ENCODE measurements at places on chromosomes 1 and 21.

- DNase-seq = no peak
Observed at GRCh38 chr21:43904331-43904781, 39.3 kb downstream of the AGPAT3 start.

DNA sequence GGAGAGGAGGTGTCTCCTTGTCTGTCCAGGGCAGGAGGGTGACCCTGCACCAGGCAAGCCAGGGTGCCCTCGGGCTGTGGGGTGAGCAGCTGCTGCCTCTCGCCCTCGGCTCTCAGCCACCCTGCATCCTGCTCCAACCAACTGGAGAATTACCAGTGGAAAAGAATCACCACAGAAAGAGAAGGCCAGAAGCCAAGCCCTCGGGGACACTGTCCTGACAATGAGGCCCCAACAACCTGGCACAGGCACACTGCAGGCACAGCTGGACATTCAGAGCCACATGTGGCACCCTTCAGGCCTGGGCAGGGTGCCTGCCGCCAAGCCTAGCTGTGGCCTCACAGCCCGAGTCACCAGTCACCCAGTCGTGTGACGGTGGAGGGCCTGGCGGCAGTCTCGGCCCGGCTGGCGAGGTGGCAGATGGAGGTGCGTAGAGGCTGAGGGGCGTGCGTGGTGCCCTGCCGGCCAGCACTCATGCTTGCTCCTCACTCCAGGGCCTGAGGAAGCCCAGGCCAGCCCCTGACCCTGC is 12.0 kb downstream of the MEGF6 start:
- DNase-seq = no peak

DNA sequence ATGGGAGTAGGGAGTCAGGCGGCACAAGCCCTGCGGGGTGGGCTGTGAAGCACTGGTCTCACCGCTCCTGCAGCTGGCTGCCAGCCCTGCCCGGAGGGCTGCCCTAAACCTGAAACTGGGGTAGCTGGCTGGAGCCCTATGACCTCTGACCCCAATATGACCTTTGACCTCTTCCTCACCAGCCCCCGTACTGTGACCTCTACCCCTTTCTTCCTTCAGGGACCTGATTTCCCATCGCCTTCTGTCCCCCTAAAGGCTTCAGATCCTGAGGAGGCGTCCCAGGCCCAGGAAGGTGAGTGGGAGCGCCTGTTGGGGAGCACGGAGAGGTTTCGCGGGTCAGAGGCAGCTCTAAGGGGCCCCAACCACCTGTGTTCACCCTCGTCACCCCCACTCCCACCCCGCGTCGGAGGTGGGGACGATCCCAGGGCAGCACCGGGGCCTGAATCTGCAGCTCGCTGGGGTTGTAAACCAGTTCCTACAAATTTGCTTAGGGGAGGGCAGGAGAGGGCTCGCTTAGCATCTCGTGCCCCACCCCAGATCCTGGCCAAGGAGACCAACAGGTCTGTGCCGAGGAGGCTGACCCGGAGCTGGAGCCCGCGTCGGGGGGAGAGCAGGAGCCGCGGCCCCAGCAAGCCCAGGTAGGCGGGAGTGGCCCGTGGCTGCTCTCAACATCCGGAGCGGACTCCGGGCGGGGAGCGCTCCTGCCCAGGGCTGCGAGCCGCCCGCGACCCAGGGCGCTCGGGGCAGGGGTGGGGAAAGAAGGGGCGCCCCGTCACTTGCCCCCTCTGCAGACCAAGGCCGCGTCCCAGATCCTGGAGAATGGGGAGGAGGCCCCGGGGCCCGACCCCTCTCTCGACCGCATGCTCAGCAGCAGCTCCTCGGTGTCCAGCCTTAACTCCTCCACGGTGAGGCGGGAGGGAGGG is 7.3 kb downstream of the SYTL1 start:
- DNase-seq = no peak

DNA sequence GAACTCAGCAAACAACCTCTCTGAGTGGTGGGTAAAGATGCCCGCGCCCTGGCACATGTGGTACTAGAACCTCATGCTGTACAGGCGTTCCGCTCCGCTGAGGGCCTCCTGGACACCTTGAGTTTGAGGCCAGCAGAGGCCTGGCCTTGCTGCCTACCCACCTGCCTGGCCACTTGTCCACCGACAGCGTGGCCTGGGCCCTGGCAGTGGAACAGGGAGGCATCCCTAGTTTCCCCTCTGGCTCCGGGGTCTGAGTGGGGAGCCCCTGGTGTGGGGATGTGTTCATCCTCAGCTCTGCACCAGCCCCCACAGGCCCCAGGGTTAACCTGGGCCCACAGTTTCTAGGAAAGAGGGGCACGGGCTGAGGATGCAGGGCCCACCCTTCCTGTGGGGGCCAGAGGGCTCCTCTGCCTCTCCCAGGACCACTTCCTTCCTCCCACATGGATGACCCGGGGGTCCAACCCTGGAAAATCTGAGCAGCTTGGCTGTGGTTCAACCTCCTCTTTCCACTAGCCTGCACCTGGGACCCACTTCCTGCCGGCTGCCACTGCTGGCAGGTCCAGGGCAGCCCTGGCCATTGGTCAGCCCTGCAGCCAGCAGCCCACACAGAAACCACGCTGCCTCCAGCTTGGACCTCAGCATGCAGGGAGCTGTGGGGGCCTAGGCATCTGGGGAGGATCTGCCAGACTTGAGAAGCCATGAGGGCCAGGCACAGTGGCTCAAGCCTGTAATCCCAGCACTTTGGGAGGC is 53.3 kb upstream of the COL18A1 start:
- DNase-seq = no peak

DNA sequence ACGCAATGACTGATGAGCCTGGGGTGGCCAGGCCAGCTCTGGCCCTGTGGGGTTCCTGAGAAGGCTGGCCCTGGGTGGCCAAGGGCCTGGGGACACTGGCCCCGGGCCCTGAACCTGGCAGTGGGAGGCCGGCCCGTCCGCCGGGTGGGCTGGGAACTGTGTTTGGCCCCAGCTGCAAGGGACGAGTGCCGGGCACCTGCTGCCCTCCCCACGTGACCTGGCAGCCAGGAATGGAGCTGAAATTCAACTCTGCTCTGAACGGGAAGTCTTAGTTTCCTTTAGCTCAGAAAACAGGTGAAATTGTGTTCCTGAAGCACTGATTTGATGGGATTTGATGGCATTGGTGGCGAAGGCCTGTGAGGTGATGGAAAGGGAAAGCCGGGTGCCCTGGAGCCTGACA is 8.2 kb upstream of the TTLL10 start:
- DNase-seq = no peak

DNA sequence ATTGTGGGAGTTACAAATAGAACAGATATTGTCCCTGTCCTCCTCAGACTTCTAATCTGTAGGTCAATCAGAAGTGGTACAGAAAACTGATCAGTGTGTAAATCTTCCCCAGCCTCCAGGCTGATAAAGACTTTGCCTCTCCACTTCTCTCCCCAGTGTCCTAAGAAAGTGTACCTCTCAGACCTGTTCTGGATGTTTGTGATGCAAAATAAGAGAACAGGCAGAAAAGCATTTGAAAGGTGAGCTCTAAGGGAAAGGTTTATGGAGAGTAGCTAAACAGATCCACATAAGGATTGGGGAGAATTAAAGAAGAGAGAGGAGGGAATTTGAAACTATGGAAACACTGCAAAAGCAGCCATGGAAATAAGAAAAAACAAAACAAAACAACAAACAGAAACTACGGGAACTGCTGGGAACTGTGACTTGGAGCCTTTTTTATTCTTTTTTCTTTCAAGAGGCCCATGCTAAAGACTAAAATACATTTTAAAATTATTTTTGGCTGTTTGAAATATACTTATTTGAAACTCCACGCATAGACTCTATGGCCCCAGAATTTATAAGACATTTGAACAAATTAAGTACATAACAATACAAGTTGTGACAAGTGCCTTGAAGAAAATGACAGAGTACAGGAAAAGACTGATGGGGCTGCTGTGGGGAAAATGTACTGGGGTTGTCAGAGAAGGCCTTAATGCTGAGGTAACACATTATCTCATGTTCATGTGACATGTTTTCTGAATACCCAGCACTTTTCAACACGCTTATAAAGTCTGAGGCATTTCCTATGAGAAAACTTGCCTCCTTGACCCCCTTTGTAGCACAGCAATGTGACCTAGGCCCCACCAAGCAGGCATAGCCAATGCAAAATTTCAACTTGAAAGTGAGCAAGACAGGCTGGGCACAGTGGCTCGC is 51.2 kb downstream of the TRAF5 start:
- no peak for DNase-seq

GRCh38 chr1:150696590-150696989 is 364 bp downstream of the GOLPH3L start:
- DNase-seq = no peak

GRCh38 chr1:67535474-67535873 is 105.3 kb upstream of the SERBP1 start:
- no peak for DNase-seq

DNA sequence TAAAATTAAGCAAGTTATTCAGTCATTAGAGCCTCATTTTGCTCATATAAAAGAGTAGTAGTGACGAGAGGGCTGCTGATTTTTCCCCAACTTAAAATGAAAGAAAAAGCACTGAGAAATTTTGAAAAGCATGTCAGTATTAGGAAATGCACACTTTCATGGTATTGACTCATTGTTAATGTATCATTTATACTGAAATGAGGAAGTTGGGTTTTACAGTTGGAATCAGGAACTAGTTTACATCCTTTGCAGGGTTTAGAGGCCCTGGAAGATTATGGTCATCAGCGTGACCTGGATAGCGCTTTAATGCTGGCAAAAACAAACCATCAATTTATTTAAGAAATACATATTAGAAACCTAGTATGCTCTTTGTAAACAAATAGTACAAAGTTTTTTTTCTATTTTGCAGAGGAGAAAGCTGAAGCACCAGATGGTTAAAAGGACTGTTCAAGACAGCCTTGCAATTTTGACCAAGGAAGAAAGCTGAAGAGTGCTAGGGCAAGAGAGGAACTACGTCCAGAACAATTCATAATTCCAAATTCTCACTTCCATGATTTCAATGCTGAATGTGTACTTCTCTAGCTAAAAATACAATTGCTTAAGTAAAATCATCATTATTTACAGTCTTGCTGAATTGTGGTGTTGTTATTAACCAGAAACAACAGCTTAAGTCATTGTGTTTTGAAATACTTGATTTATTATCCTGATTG is 94.8 kb upstream of the SGIP1 start:
- no peak for DNase-seq

DNA sequence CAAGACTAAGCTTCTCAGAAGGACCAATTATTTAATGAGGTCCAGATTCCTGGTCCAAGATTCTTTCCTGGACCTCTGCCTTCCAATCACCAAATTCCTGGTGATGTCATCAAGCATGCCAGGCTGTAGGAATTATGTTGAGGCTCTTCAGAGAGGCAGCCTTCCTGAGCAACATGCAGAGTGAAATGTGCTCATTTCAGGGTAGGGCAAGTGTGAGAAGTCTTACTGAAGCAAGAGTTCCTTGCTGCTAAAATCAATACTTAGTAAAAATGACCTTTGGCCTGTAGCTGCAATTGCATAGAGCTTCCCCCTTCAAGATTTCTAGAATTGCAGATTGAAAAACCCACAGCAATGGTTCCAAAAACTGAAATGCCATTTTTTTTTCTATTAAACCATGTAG is 31.7 kb upstream of the BCAR3 start:
- no peak for DNase-seq

GRCh38 chr21:41957991-41958766 is 4.4 kb upstream of the C2CD2 start:
- no peak for DNase-seq

GRCh38 chr1:119865627-119866026 is 30.7 kb downstream of the ADAM30 start:
- no peak for DNase-seq

DNA sequence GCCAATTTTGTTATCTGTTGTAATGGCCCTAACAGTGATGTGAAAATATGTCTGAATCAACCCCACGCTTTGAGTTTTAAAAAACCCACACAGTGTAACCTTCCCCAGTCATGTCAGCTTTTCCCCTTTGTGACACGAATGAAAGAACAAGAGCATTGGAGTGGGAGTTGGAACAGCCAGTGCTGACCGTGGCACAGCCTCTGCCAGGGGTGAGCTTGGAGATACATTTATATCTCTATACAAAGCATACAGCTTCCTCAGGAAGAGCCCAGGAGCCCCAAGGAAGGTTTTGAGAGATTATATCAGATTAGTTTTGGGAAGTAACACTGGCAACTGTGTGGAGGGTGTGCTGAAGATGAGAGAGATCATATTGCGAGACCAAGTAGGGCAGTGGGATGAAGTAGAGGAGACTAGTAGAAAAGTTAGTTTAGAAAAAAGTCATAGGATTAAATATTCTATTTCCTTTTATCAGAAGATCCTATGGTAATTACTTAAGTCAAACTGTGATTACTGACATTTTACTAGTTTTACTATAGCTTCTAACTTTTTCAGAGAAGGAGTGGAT is 15.9 kb downstream of the LRRC8B start:
- DNase-seq = no peak

- DNase-seq = no peak
Observed at GRCh38 chr21:36914244-36915013, 52.0 kb downstream of the HLCS start.

- DNase-seq = no peak
Observed at GRCh38 chr1:95247607-95248006, 13.6 kb downstream of the RWDD3 start.

DNA sequence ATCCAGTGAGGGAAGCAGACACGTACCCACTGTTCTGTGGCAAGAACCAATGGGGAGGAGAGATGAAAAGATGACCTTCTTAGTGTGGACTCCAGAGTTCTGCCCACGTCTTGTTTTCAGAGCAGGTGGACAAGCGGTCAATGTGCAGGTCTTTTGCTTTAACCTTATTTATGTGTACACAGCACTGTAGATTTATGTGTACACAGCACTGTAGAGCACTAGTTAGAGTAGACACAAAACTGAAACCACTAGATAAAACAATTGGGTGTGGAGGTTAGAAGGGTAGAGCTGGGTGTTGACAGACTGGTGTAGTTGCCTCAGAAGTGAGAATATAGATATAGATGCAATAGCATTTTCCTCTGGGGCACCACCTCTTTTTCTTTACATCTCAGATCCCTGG is 150.0 kb downstream of the MAGI3 start:
- no peak for DNase-seq

GRCh38 chr1:16085522-16085921 is 12.1 kb upstream of the FAM131C start:
- DNase-seq = no peak

DNA sequence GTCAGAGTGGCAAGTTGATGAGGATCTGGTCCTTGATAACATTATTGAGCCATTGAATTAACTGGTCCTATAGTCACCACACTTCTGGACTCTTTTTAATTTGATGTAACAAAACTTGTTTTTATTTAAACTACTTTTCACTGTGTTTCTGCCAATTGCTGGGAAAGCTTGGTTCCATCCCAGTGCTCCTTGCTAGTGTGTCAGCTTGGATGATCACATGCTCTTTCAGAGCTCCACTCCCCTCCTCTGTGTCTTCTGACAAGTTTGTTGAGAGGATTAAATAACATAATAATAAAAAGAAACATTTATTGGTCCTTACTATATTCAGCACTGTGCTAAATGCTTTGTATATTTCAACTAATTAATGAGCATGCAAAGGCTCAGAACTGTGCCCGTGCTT is 448.5 kb upstream of the B3GALT2 start:
- no peak for DNase-seq

GRCh38 chr1:37519613-37520012 is 5.0 kb upstream of the MEAF6 start:
- no peak for DNase-seq

- DNase-seq = peak; percentile 8
Observed at GRCh38 chr1:28668956-28669723, 556 bp downstream of the GMEB1 start.

Data from stimulated activated CD4-positive, alpha-beta T cell treated with anti-CD3 and anti-CD28 coated beads, TNF-alpha, amount 100 ng/mL, for 1 hour (primary cell).